ENCODE measurements at places on chromosomes 11 and 22.

GRCh38 chr11:2126520-2127085 is 12.6 kb downstream of the IGF2 start:
- H3K4me3 ChIP-seq = no peak overlapping the region
- H3K36me3 ChIP-seq = no peaks in the 10 kb centered on the region
- no peaks in the 10 kb centered on the region for H3K27me3 ChIP-seq
- H3K27ac ChIP-seq = no peak overlapping the region
- DNase-seq = no peak
- H3K4me1 ChIP-seq = peaks cover 7% of the 10 kb centered on the region

DNA sequence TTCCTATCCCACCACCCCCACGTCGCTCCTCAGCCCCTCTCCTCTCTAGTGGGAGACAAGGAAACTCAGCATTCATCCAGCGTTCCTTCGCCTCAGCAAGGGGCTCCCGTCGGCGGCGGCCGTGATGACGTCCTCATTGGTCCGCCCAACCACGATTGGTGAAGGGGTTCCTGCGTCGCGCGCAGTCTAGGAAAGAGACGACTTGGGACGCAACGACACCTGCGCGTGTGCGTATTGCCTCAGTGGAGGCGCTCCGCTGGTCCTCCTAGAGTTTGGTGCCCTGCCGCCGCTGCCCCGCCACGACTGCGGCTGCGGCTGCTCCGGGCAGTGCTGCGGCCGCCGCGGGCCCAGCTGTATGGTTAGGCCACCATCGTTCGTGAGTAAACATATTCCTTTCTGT is 56.6 kb downstream of the CCDC81 start:
- no peak overlapping the region for H3K27ac ChIP-seq
- H3K4me3 ChIP-seq = no peak overlapping the region
- no peak for DNase-seq
- no peaks in the 10 kb centered on the region for H3K36me3 ChIP-seq
- no peaks in the 10 kb centered on the region for H3K27me3 ChIP-seq

DNA sequence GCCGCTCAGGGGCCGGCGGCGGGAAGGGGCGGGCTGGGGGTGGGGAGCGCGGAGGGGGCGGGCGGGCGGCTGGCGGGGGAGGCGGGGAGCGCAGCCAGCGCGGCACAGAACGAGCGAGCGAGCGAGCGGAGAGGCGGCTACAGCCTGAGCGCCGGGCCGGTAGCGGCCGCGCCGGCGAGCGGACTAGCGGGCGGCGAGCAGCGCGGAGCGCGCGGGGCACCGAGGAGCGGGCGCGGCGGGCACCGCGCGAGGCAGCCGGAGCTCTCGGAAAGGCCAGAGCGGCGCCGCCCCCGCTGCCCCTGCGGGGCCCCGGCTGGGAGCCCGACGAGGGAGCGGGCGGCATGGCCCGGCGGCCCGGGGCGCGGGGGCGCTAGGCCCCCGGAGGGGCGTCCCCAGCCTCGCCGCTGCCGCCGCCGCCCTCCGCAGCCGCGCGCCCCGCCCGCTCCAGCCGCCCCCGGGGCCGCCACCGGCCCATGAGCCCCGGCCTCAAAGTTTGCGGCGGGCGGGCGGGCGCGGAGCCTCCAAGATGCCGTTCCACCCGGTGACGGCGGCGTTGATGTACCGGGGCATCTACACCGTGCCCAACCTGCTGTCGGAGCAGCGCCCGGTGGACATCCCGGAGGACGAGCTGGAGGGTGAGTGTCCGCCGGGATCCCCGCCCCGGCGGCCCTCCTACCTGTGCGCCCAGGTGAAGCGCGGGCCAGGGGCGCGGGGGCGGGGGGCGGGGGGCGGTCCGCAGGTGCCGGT is at the start of gene CABP7:
TSS of gene CABP7 (plus strand) at position 105 of the 747 bp plus-strand sequence. CDS start at position 527, 422 bp downstream.
- no peaks in the 10 kb centered on the region for H3K4me1 ChIP-seq
- H3K36me3 ChIP-seq = no peaks in the 10 kb centered on the region
- no peak within 1 kb of the TSS for H3K27ac ChIP-seq
- H3K4me3 ChIP-seq = peak within 1 kb of the TSS; percentile 50
- peaks cover 8% of the 10 kb centered on the region for H3K27me3 ChIP-seq

GRCh38 chr22:23248583-23248982 is 68.3 kb downstream of the BCR start:
- no peaks in the 10 kb centered on the region for H3K36me3 ChIP-seq
- H3K4me1 ChIP-seq = peaks cover 18% of the 10 kb centered on the region
- H3K27ac ChIP-seq = peak overlapping the region; percentile 30
- H3K4me3 ChIP-seq = no peak overlapping the region
- peak; percentile 68 for DNase-seq

DNA sequence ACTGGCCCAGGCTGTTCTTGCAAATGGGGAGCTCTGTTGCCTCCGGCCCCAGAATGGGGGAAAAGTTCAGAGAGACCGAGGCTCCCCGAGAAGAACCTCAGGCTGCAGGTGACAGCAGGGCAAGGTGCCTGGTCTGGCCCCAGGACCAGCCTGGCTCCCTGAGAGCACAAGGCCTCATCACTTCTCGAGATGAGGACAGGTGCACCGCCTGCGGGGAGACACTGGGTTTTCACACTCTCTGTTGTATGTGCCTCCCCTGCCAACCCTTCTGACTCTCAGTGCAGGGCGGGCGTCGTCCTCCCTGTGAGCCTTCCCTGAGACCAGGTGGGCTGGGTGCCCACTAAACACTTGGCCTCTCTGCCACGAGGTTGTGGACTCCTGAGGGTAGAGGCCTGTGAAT is 102.2 kb downstream of the BCR start:
- H3K4me1 ChIP-seq = peaks cover 22% of the 10 kb centered on the region
- H3K36me3 ChIP-seq = no peaks in the 10 kb centered on the region
- H3K27me3 ChIP-seq = no peaks in the 10 kb centered on the region
- DNase-seq = no peak

DNA sequence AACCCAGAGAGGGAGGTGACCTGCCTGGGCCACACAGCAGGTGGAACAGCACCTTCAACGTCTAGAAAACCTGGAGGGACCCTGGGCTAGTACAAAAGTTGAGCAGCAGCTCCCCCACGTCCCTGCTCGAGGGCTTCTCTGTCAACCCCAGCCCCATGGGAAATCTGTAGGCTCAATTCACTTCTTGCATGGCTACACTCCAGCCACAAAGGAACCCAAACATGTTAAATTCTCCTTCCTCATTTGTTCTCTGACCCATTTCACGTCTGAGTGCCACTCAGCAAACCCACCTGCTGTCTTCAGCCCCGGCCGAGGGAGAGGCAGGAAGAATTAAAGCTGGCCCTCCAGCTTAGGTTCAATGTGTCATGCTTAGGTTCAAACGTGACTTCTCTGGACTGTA is 418.5 kb downstream of the MIAT start:
- H3K27me3 ChIP-seq = peaks cover 7% of the 10 kb centered on the region
- DNase-seq = no peak
- H3K4me3 ChIP-seq = no peak overlapping the region
- no peak overlapping the region for H3K27ac ChIP-seq

DNA sequence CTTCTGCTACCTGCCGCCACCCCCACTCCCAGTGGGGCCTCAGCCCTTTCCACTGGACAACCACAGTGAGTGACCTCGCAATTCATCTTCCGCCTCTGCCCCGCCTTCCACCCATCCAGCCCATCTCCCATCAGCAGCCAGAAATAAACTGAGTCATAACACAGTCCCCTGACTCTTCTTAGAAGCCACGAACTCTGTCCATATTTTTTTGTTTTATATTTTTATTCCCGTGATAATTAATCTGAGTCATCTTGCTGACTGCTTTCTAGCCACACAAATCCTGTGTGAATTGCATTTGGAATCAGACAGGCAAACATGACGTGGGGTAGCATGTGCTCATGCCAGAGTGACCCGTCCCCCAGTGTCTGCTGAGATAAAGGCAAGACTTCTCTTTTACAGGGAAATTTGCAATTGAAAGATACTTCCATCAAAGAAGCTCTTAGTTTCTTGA is 7.0 kb downstream of the FADD start:
- H3K36me3 ChIP-seq = peaks cover 31% of the 10 kb centered on the region
- H3K4me1 ChIP-seq = peaks cover 32% of the 10 kb centered on the region
- peak overlapping the region; percentile 62 for H3K27ac ChIP-seq
- DNase-seq = peak; percentile 66
- no peak overlapping the region for H3K4me3 ChIP-seq
- H3K27me3 ChIP-seq = no peaks in the 10 kb centered on the region

- peaks cover 6% of the 10 kb centered on the region for H3K4me1 ChIP-seq
- no peaks in the 10 kb centered on the region for H3K27me3 ChIP-seq
- H3K36me3 ChIP-seq = no peaks in the 10 kb centered on the region
- H3K4me3 ChIP-seq = no peak overlapping the region
- no peak for DNase-seq
- no peak overlapping the region for H3K27ac ChIP-seq
Measured at GRCh38 chr11:123233975-123234334, 38.9 kb upstream of the CLMP start.

DNA sequence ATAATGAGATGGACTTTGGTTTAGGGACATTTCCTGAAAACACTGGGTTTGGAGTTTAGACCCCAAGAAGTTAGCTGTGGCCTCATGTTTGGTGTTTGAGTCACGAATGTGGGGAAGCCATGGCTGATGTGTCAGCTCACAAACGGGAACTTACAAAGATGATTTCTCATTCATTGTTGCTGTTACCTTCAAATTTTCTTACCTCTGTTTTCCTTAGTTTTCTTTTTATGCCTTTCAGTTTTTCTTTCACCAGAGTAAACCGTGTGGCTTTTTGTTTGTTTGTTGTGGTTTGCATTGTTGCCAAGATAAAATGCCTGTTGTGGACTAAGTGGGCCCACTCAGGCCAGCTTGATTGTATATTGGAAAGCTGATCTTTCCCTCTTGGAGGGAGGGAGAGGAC is 89.1 kb downstream of the SWAP70 start:
- no peaks in the 10 kb centered on the region for H3K36me3 ChIP-seq
- H3K4me3 ChIP-seq = no peak overlapping the region
- DNase-seq = peak; percentile 62
- no peaks in the 10 kb centered on the region for H3K27me3 ChIP-seq
- peaks cover 38% of the 10 kb centered on the region for H3K4me1 ChIP-seq

DNA sequence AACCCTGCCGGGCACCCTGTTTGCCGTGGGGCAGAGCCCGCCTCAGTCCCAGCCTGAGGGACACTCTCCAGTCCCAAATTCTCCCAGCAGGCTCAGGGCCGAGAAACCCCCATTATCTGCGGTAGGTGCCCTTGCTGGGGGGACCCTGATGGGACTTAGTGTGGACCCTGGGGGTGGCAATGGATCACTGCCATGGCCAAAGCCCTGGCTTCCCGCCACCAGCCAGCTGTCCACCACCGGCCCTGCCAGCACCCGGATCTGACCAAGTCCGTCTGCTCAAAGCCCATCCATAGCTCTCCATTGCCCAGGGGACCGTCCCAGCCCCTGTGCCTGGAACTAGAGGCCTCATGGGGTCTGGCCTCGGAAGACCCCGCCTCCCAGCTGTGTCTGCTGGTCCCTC is 24.4 kb downstream of the WNT7B start:
- H3K36me3 ChIP-seq = no peaks in the 10 kb centered on the region
- DNase-seq = no peak
- no peaks in the 10 kb centered on the region for H3K4me1 ChIP-seq
- H3K27ac ChIP-seq = no peak overlapping the region
- no peaks in the 10 kb centered on the region for H3K27me3 ChIP-seq
- no peak overlapping the region for H3K4me3 ChIP-seq

- H3K27ac ChIP-seq = peak overlapping the region; percentile 54
- H3K4me3 ChIP-seq = no peak overlapping the region
- peak; percentile 67 for DNase-seq
Measured at GRCh38 chr11:96246718-96247552, 96.1 kb downstream of the MAML2 start.

GRCh38 chr11:62806611-62807121 is 1.4 kb upstream of the NXF1 start:
- H3K27me3 ChIP-seq = no peaks in the 10 kb centered on the region
- no peak overlapping the region for H3K4me3 ChIP-seq

- no peaks in the 10 kb centered on the region for H3K36me3 ChIP-seq
- DNase-seq = no peak
- H3K4me3 ChIP-seq = no peak overlapping the region
- H3K27ac ChIP-seq = no peak overlapping the region
- no peaks in the 10 kb centered on the region for H3K27me3 ChIP-seq
- H3K4me1 ChIP-seq = peaks cover 3% of the 10 kb centered on the region
Measured at GRCh38 chr11:69394234-69394868, 87.1 kb upstream of the LINC01488 start.

- no peak for DNase-seq
- no peaks in the 10 kb centered on the region for H3K27me3 ChIP-seq
- no peaks in the 10 kb centered on the region for H3K36me3 ChIP-seq
- H3K27ac ChIP-seq = no peak overlapping the region
- H3K4me3 ChIP-seq = no peak overlapping the region
Measured at GRCh38 chr22:46974077-46974476, 211.6 kb downstream of the TBC1D22A start.

- H3K27ac ChIP-seq = no peak overlapping the region
- H3K4me1 ChIP-seq = peaks cover 5% of the 10 kb centered on the region
- H3K27me3 ChIP-seq = no peaks in the 10 kb centered on the region
Measured at GRCh38 chr11:35281169-35281688, 138.1 kb downstream of the SLC1A2 start.

GRCh38 chr22:45916515-45916914 is 60.4 kb downstream of the WNT7B start:
- H3K27me3 ChIP-seq = no peaks in the 10 kb centered on the region
- H3K27ac ChIP-seq = no peak overlapping the region
- no peak for DNase-seq
- peaks cover 42% of the 10 kb centered on the region for H3K4me1 ChIP-seq
- H3K4me3 ChIP-seq = no peak overlapping the region

GRCh38 chr11:128214263-128214662 is 373.1 kb downstream of the ETS1 start:
- DNase-seq = no peak
- no peak overlapping the region for H3K4me3 ChIP-seq
- H3K27ac ChIP-seq = no peak overlapping the region
- peaks cover 24% of the 10 kb centered on the region for H3K4me1 ChIP-seq
